ENCODE measurements at places on chromosomes 5 and 9. TPM values are rescaled to one million over a fixed set of nuclear protein-coding genes. Genes with fewer than 3 reads are reported as not detected.

GRCh38 chr5:130216286-130216685, 312.0 kb downstream of the CHSY3 start:
- no peak for DNase-seq

DNA sequence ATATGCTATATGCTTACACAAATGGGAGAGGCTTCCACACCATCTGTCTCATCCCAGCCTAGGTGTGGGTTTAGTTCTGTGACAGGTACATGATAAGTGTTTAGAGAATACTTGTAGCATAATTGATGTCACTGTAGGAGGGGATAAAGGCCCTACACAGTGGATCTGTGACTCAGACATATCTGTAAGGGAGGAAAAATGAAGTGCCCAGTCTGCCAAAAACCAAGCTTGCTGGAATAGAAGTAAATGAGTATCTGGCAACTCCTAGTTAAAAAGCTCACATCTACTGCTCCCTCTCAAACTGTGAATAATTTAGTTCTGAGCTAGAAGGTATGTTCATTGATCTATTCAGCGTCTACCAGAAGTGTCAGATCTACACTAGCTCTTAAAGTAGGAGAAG, 38.9 kb upstream of the FAM174A start:
- DNase-seq, result no peak

DNA sequence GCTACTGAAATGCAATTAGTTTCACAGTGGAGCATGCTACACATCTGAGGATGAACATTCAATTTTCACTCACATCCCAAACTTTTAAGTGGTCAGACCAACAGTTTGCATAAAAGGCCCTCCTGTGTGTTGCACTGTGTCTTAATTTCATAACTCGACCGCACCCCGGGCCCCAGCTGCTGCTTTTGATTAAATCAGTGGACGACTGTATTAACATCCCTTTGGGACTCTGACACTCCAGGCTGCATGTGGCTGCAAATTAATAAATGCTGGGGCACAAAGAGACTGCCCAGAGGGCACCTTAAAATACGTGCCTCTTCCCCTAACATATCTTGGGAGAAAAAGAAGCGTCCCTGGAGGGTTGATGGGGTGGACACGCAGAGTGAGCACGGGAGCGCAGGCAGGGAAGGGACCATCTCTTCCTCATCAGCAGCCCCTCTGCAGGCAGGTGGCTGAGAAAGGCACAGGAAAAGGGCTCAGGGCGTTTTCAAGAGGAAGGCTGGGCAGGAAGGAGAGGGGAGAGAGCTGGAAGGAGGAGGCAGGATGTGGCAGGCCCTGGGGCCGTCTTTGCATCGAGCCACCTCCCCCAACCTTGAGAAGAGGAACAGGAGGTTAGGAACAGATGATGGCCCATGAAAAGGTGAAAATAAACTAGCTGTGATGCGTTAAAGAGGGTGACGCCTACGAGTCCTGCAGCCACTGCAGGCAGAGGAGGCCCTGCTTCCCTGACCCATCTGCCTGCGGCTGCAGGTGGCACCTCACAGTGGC, 18.6 kb downstream of the MED10 start:
- no peak for DNase-seq

- no peak for DNase-seq
These were observed 10.2 kb downstream of the MAMDC2 start for GRCh38 chr9:70053864-70054263.

DNA sequence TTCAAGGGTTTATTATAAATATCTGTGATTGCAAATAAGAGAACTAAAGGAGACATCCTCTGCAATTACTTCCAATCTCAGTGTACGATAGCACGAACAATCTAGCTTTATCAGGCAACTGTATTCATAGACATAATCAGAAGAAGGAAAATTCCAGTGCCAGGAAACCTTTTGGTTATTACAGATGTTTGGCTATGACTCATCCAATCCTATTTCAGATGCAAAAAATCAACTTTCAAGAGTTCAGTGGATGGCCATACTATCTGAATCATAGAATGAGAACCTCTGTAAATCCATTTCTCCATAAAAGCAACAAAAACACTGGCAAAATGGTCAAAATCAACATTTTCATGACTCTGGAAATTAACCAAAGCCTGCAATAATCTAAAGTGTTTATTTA, 37.9 kb downstream of the GAS1 start:
- peak; percentile 11 for DNase-seq

The DND1 gene
- 0.96 TPM for total RNA-seq

GRCh38 chr5:66113160-66113559, 30.9 kb upstream of the SREK1 start:
- no peak for DNase-seq

DNA sequence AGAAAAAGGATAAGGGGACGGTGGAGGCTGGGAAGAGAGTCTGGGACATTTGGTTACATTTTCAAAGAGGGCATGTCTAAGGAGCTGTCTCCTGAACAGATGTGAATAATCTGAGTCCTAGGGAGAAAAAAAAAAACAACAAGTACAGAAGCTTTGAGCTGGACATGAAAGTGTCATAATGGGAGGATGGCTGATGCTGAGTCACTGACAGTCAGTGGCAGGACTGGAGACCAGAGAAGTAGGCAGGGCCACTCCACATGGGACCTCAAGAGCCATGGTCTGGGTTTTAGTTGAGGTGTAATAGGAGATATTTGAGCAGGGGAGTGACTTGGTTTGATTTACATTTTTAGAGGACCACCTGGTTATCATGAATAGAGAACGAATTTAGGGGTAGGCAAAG, 70.6 kb downstream of the DPYSL3 start:
- DNase-seq, result no peak

- no peak for DNase-seq
These were observed 156.5 kb downstream of the PJA2 start for GRCh38 chr5:109253262-109253661.

DNA sequence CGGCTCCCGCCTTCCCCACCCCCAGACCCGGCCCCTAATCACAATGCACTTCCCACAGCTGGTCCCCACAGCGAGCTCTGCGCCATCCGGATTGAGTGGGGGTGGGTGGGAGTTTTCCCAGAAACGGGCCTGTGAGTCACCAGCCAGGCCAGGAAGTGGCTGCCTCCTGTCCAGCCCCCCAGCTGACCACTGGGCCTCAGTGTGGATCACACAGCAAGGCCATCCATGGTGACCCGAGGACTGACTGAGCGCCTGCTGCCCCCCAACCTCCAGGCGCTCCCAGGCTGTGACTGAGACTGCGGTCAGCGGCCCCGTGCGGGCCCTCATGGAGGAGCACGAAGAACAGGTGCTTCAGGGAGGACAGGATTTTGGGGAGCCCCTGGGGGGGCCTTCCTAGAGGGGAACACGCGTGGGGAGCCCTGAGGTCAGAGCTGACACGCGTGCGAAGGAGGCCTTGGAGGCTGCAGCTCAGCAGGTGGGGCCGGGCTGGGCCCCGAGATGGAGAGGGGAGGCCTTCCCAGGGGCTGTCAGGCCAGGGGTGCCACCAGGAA, 48.3 kb upstream of the EGFL7 start:
- DNase-seq, result no peak

The LRRC19 gene
- 2.9 TPM for total RNA-seq

- DNase-seq, result no peak
These were observed 77.9 kb downstream of the SEMA4D start for GRCh38 chr9:89419978-89420394.

The DPYSL3 gene
- total RNA-seq, result 229 TPM

DNA sequence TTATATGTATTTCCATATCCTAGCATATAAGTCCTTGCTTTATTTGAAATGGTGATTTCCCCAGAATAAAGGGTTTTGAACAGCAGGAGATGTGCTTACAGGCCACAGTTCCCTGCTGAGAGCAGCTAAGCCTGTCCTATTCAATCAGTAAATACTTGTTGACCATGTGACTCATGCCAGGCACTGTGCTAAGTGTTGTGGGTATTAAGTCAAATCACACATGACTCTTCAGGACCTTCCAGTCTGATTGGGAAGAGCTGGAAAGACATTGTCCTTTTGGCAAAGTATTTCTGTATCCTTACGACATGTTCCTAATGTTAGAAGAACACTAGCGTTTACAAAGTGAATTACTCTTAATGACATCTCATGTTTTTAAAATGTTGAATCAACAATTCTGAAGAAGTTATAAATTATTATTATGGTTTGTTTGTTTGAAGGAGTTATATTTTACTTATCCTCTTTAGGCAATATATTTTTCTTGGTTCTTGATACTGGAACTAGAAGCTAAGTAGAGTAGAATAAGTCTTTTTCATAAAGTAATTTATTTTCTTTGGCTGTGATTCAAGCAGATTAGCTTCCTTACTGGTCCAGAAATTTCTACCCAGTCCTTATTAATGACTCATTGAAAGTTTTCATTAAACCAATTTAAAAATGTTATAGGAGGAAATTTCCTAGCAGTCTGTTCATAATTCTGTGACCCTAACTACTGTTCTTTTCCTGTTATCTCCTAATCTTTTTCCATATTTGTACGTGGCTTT, 82.1 kb downstream of the GAPVD1 start:
- peak; percentile 13 for DNase-seq

DNA sequence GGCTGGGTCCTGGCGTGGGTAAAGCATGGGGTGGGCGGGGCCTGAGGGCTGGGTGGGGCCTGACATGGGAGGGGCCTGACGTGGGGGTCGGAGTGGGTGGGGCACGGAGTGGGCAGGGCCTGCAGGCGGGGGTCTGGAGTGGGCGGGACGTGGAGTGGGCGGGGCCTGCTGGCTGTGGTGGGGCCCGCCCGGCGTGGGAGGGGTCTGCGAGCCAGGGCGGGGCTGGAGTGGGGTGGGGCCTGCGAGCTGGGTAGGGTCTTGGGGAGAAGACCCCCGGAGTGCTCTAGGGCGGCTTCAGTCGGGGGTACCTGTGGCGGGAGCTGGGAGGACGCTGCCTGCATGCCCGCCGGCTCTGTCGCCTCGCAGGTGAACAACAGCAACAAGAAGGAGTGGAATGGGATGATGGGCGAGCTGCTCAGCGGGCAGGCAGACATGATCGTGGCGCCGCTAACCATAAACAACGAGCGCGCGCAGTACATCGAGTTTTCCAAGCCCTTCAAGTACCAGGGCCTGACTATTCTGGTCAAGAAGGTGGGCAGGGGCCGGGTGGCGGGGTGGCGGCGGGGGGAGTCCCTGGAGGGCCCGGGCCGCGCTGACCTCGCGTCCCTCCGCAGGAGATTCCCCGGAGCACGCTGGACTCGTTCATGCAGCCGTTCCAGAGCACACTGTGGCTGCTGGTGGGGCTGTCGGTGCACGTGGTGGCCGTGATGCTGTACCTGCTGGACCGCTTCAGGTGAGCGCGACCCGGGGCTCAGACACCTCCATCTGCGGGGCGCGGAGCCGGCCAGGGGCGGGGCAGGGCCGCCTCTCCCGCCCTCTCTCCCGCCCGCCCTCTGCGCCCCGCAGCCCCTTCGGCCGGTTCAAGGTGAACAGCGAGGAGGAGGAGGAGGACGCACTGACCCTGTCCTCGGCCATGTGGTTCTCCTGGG, 8.0 kb downstream of the LRRC26 start:
- DNase-seq, result no peak

DNA sequence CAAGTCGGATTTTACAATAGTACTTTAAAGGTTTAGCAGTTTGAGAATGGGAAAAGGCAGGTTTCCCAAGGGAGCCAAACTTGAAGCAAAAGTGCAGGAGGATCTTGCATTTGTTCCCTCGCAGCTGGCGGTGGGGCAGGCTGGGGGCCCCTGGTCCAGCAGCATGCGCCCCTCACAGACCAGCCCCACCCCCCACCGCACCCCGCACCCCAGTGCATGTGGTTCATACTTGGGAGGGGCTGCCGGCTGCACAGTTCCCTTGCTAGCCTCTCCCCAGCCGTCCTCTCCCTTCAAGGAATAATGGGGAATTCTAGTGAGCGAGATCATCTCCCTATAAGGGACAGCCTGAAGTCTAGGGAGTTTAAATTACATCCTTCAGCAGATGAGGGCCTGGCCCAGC, 273.1 kb upstream of the IRX2 start:
- DNase-seq, result no peak

- no peak for DNase-seq
These were observed 90.3 kb downstream of the AP3B1 start for GRCh38 chr5:78204241-78204640.

The TMEM232 gene
- total RNA-seq, result 4.6 TPM

The KLHL9 gene
- total RNA-seq, result 42.9 TPM

DNA sequence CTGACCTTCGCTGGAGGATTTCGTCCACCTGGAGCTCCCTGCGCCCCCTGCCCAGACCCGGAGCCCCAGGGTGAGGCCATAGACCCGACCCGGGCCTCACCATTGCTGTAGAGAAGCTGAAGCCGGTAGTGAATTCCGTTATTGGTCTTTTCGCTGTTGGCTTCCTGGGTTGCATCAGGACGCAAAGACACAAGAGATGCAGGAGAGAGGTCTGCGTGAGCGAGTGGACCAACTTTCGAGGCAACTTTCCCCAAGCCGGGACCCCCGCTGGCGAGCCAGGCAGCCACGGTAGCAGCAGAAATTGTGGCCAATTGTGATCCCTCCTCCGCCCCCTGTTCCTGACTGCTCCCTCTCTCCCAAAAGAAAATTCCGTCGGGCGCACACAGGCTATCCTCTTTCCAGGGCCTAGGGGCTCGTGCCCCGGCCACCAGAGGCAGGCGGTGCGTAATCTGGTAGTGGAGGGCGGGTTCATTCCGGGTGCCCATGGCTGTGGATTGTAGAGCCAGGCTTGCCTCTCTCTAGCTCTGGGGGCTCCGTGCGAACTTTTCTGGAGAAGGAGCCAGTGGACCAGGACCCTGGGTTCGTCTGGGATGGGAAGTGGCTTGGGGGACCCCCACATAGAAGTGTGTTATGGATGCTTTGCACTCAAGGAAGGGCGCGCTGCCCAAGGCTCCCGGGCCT, 3.3 kb downstream of the EBF1 start:
- DNase-seq, result no peak

GRCh38 chr5:22780756-22781155, 72.4 kb downstream of the CDH12 start:
- no peak for DNase-seq

- no peak for DNase-seq
These were observed 23.4 kb downstream of the NKD2 start for GRCh38 chr5:1032011-1032410.

Data from umbilical cord (tissue), 2 donors.